ENCODE measurements at places on chromosomes 4 and X.

- DNase-seq, result no peak
These were observed 115.5 kb upstream of the ACSL4 start for GRCh38 chrX:109848461-109849050.

DNA sequence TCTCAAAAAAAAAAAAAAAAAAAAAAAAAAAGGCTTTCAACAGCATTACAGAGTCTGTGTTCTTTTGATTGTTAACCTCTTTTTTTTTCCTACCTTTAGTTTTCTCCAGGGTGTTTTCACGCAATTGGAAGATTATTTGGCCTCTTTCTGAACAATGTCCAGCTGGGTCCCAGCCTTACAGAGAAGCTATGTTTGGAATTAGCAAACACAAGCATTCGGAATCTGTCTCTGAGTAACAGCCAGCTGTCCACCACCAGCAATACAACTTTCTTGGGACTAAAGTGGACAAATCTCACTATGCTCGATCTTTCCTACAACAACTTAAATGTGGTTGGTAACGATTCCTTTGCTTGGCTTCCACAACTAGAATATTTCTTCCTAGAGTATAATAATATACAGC, 13.3 kb downstream of the TLR3 start:
- no peak for DNase-seq

DNA sequence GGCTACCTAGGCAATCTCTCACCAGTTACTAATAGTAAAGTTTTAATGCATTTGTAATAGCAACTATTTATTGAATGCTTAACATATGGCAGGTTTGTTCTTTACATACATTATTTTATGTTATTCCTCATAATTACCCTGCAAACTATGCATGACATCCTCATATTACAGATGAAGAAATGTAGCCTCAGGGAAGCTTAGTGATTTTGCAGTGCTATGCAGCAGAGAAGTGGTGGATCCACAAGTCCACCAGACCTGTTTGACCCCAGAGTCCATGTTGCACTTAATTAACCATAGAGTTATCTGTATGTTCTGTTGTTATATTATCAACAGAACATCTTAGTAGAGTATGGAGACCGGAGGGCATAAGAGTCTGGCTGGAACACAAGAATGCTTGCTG, 78.7 kb downstream of the TRPC5 start:
- no peak for DNase-seq

- no peak for DNase-seq
These were observed 106.1 kb downstream of the MSL3 start for GRCh38 chrX:11864171-11864570.

GRCh38 chr4:5158825-5159224, 107.5 kb downstream of the STK32B start:
- no peak for DNase-seq

GRCh38 chrX:11499076-11500044, 166.4 kb downstream of the ARHGAP6 start:
- no peak for DNase-seq

DNA sequence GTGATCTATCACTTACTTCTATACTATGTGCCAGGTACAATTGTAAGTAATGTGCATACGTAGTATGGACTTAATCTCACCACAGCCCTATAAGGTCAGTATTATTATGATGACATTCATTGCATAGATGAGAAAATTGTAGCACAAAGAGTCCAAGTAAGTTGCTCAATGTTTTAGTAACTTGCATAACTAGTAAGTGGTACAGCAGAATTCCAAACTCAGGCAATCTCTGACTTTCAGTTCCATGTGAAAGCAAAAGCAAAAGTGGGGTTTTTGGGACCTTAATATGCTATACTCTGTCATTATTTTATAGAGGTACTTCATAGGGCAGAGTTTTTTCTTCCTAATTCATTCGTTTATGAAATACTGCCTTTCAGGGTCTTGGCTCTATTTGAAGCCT, 188.8 kb upstream of the VEGFC start:
- no peak for DNase-seq

DNA sequence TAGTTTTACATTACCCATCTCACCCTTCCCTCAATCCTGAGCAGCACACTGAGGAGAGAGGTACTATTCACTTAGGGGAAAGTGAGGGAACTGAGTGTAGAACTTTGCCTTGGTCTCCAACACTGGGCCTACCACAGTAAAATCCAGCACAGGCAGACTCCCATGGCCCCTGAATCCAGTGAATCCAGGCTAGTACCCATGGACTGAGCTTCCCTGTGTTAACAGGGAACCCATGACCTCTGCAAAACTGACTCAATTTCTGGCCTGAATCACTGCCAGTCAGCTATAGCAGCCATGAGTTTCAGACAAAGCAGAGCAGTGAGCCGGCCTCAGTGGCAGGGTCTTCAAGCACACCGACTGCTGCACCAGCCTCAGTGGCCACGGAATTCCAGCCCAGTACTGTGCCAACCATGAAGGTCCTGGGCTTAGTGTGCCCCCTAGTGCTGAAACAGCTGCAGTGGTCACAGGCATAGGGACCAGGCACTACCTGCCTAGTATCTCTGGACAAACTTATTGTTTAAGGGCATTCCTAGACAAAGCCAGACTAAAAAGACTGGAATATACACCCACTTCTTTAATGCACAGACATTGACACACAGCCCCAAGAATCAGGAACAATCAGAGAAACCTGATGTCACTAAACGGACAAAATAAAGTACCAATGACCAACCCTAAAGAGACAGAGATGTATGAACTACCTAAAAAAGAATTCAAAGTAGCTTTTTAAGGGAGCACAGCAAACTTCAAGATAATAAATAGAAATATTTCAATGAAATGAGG, 127.4 kb upstream of the RPL34 start:
- no peak for DNase-seq

GRCh38 chr4:3066836-3067400, 7.4 kb downstream of the HTT-AS start:
- no peak for DNase-seq

- no peak for DNase-seq
These were observed 75.4 kb downstream of the ABLIM2 start for GRCh38 chr4:8083086-8083825.

DNA sequence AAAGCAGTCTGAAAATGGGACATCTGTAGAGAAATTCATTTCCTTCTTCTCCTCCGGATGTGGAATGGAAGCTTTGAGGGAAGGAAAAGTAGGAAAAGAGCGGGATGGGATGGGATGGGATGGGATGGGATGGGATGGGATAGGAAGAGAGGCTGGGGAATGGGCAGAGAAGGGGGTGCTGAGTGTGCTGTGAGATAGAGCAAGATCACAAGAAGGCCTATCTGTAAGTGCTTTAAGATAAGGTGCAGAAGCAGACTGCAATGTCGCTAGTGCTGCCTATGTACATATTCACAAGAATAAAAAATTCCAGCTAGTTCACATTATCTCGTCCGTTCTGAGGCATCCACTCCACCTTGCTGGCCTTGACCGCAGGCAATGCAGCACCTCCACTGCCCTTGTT, 86.2 kb downstream of the IRF2 start:
- DNase-seq, result no peak

DNA sequence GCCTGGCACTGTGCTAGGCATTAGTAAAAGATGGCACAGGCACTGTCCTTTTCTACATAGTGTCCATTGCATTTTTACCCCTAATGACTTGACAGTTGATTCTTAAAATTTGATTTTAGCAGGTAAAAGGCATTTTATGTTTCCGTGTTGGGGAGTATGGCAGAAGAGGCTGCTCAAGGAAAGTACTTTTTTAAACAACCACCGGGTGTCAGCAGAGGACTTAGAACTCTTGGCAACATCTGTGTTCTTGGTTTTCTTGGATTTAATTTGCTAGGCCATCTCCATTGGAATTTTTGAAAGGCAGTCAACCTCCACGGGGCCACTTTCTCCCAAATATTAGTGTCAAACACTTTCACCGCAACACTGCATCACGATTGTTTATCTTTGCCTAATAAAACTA, 102.9 kb downstream of the TSPAN7 start:
- DNase-seq, result no peak

GRCh38 chr4:48342606-48342880, 1.2 kb downstream of the SLAIN2 start:
- no peak for DNase-seq

DNA sequence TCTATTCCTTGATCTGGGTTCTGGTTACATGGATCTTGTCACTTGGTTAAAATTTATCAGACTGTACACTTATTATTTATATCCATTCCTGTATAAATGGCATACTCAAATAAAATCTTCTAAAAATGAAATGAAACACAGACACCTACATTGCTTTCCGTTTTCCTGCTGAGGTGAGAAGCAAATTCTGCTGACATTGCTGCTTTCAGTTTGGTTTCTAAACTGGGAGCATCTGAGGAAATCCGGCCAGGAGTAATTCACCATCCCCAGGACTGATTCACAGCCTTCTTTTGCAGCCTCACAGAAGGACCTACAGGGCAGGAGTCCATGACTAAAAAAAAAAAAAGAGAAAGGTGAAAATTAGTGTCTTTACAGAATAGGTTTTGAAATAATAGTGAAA, 93.6 kb downstream of the CORIN start:
- DNase-seq, result no peak

- no peak for DNase-seq
These were observed 56.4 kb downstream of the RWDD4 start for GRCh38 chr4:183602557-183603027.

DNA sequence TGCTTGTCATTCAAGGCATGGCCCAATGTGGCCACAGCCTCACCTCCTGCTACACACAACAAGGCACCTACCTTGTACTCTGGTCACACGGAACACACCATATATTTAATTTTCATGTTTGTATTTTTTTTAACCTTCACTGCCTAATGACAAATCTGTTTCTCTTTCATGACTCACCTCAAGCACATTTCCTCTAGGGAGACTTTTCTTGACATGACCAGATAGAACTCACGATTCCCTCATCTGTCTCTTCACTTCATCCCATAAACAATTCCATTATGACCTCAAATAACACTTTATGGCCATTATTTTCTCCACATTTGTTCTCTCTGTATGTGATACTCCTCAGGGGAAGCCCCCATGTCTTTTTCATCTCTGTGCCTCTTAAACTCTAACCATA, 11.1 kb downstream of the DRP2 start:
- DNase-seq, result no peak

DNA sequence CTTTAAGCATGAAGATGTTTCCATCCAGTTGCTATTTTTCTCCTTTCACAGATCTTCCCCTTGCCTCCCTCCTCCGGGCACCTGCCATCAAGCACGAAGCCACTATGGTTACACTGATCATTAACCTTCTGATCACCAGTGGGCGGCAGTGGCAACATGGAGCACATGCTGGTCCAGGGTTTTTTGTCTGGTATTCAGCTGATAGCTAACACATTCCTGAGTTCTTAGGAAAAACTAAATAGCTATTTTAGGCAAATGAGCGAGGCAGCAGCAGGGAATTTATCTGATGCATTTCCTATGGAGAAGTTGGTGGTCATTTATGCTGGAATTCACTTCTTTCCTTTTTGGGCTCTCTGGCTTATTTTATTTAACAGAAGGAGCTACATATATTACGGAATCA, 22.9 kb downstream of the SHISA3 start:
- no peak for DNase-seq

DNA sequence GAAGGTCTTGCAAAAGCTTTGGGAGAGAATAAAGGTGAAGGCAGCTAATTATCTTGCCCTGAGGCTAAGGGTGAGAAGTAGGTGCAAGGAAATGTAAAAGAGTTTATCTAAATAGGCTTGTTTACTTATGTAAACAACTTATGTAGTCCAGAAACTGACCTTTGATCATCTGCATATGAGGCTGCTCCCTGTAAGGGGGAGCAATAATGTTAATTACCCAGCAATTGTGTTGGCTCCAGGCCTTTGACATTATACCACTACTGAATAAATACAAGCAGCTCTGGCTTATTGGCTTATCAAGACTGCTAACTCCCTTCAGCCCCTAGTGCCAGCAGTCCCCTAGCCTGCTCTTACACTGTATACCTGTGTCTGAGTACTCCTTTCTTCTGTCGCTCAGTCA, 303.7 kb upstream of the GNPDA2 start:
- no peak for DNase-seq

DNA sequence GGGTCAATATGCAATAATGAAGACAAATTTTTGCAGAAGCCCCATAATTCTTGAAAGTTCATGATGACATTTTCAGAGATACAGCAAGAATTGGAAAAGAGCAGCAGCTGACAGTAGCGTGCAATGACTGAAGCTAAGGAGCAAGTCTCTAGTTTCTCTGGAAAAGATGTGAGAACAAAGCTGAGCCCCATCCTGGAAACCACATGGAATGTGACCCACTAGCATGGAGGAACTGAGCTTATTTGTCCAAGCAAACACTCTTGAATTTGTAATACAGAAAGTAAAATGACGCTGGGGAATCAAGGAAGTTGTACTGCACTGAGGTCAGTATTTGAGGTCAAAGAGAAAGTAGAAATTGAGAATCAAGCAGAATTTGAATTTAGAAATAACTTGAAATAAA, 1447.2 kb downstream of the FSTL5 start:
- DNase-seq, result no peak

GRCh38 chr4:41432881-41433280, 105.1 kb upstream of the LIMCH1 start:
- no peak for DNase-seq

DNA sequence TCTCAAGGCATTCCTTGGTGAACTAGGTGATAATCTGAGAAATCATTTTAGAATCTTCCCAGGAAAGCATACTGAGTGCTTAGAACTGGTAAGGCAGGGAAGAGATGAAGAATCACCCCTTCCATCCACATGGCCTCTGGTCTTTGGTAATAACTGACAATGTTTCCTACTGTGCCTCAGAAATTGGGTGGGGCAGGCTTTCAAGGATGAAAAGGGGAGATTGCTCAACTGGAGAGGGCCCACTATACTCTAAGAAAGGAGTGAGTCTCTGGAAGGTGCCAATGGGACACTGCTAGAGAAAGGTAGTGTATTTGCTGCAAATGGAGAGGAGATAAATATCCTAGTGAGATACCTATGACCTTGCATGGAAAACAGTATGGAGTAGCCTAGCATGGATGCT, 135.0 kb upstream of the SCML1 start:
- no peak for DNase-seq

DNA sequence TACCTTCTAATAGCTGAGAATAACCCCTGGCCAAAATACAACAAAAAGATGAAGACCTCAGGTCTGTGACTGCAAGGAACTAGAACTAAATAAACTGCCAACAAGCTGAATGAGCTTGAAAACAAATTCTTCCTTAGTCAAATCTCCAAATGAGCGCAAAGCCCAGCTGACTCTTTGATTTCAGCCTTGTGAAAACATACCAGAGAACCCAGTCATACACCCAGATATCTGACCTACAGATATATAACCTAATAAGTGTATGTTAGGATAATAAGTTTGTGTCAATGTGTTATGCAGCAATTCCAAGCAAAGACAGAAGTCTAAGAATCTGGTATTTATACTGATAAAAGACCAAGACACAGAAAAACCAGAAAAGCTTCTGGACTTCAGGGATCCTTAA, 38.0 kb upstream of the ADGRL3 start:
- DNase-seq, result no peak

DNA sequence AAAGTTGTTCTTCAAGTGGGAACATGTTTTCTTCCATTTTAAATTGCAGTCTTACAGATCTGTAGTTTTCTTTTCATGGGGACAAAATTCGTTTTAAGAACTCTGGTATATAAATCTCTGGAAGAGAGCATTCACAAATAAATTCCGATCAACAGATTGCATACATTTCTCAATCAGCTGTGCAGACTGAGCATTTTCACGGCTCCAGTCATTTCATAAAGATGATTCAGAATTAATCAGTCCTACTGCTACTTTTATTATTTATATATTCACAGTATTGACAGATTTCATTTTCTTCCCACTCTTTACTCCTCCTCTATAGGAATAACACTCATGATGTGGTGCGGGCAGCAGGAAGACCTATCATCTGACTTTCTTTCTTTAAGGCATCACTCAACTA, 534.9 kb upstream of the FTHL17 start:
- no peak for DNase-seq

- no peak for DNase-seq
These were observed 37.0 kb downstream of the SPRY1 start for GRCh38 chr4:123433573-123433972.
